ENCODE measurements at places on chromosomes 4 and X.

GRCh38 chr4:153822316-153822715 lies 33.4 kb upstream of the SFRP2 start:
- no peak for DNase-seq

DNA sequence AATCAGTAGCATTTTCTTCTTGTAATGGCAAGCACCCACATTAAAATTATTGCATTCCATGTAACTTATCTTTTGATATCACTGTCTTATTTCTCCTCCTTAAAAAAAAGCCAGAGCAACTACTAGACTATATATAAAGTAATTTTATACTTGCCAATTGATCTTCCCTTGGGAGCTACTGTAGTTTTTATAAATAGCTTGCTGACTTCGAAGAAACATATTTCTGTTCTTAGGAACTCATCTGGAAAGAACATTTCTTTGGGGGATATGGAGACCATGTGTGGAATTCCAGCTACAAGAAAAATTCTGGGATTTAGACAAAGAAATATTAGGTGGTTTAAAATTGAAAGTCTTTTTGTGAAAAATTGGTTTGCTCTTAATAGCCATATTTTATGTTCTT lies 94.9 kb downstream of the BMPR1B start:
- DNase-seq = no peak

DNA sequence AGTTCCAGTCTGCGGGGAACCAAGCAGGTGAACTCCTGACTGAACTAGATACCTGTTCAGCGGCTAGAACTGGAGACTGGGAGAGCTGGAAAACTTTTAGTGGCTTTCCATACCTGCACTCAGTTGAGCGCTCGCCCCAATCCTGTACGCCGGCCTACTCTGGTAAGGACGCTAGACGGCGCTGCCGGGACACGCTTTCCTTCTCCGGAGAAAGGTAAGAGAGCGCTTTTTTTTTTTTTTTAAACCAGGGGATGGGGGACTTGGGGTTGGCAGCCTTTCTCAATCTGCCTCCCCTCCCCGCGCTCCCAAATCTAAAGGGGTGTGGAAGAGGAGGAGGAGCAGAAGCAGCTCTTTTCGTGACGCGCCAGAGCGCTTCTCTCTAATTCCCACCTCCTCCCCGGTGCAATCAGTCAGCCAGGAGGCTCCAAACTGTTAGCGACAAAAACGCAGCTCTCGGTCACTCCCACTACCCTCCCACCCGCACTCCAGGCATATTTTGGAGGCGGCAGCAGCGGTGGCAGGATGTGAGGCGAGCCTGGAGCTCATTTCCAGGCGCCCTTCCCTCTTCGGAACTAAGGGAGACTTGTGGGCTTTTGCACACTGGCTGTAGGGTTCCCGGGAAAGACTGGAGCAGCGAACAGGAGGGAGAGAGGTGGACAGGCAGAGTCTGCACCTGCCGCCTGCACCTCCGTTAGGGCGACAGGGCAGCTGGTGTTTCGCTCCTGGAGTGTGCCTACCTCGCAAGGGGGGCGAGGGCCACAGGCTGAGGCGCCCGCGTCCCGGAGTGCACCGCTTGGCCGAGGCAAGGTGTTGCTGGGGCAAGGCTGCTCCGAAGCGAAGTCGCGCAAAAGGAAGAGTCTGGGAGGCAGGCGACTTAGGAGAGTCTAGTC lies at the start of gene IL1RAPL2:
IL1RAPL2 (plus strand) TSS at position 409 of the 890 bp plus-strand sequence.
- peak; percentile 6 for DNase-seq

- DNase-seq = no peak
These were observed 1.9 kb downstream of the STOX2 start for GRCh38 chr4:183906739-183907651.

- no peak for DNase-seq
These were observed 58.4 kb upstream of the CCDC149 start for GRCh38 chr4:24971192-24971591.

DNA sequence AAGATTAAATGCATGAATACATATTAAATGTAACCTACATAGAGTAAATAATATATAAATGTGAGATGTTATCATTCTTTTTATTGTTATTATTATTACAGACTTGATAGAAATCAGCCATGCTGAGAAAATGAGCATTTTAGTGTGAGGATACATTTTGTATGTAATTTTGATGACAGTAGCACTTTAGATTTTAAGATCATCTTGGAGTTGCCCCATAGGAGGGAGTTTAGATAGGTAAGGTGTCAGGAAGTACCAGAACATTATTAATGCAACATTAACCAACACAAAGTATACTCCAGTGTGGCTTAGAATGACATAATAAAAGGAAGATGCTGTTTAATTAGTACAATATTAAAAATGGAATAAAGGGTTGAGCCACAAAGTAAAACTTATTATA lies 8.4 kb downstream of the TMPRSS11A start:
- DNase-seq = no peak

DNA sequence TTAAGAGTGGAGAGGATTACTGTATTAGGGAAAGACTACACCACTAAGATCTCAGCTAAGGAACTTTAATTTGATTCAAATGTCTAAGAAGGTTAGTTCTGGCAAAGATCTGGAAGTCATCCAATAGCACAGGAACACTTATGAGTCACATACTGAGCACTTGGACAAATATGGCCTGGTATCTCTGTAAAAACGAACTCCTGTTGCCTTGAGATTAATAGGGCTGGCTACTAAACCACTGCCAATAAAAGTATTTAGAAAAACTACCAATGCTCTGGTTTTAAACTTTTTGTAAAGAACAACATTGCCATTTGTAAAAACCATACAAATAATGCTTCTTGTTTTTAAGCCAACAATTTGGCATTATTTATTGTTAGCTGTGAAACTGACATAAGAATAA lies 70.5 kb downstream of the SEC24D start:
- DNase-seq = no peak
